Right renal cortex interstitium (tissue), 3 donors: ENCODE measurements at places on chromosomes 1 and 21.

DNA sequence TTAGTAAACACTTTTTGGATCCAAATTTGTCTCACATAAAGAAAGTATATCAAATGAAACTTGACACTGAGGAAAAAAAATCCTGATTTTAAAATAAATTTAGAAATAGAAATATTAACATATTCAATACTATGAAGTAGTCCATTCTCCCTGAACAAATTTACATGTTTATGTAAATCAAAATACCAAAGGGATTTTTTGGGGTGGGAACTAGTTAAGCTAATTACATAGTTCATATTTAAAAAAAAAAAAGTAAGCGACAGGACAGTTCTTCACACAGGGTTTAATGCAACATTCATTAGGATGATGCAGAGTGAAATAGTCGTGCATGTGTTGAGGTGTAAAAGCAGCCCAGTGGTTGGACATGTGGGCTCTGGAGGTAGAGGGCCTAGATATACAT lies 433.5 kb upstream of the B3GALT2 start:
- no peak for DNase-seq

- DNase-seq: no peak
These were observed 53.8 kb downstream of the PRKCZ start for GRCh38 chr1:2103901-2104590.

DNA sequence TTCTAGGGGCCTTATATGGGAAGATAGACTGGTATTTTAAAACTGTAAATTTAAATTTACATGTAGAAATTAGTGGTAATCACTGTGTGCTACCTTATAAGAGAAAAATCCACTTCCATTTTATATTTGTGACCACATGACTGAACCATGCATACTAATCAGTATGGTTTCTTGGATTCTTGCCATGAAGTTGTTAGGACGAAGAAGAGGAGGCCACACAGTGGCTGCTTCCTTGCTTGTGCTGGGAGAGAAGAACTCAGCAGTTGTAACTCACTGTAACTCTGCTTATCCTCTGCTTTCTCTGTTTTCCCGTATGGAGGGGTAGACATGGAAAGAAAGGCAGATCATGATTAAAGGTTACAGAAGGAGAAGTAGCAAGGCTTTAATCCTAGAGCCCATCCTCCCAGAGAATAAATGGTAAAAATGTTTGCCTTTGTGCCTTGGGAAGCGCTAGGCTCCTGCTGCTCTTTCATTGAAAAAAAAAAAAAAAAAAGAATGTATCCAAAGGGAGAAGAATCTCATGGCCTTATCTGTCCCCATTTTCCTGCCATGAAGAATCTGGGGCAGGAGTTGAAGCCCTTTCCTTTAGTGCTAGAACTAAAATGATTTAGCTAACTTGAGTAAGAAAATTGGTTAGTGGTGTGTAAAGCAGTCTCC lies 32.4 kb downstream of the KCTD3 start:
- DNase-seq: no peak

DNA sequence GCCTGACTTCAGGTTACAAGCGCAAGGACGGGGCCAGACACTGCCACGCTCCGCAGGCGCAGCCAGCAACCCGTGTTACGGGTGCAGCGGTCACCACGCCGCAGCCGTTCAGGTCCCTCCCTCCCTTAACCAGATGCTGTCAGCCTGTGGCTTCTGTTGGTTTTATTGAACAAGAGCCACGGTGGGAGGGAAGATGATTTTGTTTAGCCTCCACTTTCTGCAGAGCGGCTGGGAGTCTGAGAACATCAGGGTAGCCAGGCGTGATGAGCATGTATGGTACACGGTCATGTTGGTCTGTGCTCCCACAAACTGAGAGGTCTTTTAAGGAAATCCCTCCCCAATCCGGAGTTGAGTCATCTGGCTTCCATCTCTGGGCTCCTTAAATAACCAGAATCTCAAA lies 18.5 kb upstream of the ADARB1 start:
- no peak for DNase-seq

- no peak for DNase-seq
These were observed 48.2 kb downstream of the RHOU start for GRCh38 chr1:228783418-228784040.

DNA sequence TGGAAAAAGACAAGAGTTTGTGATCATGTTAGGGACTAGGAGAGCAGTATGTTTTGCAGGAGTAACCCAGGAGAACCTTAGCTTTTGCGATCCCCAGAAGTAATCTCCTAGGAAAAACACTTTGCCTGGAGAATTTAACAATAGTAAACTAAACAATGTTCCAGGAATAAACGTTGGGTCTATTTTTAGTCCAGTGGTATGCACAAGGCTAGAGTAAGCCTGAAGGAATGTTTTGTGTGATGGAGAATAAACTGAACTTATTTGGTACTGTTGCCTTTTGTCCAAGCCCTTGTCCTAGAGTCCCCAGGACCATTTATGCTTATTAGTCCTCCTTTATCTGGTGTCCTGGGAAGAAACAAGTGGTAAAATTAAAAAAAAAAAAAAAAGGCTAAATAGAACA lies 28.7 kb upstream of the RGS5 start:
- DNase-seq: no peak

- no peak for DNase-seq
These were observed 6.3 kb upstream of the CHI3L2 start for GRCh38 chr1:111221276-111221632.

DNA sequence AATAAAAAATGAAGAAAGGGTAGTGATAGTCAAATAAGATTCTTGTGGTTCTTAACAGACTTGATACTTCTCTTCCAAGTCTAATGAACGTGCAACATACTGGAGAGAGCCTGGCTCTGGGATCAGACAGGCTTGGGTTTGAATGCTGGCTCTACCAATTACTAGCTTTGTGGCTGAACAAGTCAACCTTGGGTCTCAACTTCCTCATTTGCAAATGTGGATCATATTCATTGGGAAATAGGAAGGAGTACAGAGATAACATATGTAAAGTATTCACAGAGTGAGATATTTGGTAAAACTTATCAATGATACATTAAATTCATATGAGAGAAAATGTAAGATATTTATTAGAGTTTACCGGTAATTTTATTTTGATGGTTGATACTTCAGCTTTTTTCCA lies 2.0 kb downstream of the EDEM3 start:
- DNase-seq: no peak

DNA sequence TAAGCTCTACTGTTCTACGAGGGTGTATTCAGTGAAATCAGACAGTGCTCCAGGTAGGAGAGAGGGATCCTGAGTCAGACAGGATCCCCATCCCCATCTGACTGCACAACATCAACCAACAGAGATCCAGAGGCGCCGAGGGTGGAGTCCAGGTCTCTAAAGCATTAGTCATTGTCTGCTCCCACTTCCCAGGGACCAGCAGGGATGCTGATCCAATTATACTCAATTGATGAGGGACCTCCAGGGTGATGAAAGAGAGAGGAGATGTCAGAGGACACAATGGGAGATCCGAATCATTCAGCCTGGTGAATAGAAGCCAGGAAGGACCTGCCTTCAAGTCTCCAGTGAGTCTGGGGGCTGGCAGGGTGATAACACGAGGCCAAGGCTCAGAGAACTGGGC lies 39.5 kb upstream of the STMN1 start:
- no peak for DNase-seq

GRCh38 chr1:7233646-7234470 lies 448.6 kb downstream of the CAMTA1 start:
- DNase-seq: no peak

DNA sequence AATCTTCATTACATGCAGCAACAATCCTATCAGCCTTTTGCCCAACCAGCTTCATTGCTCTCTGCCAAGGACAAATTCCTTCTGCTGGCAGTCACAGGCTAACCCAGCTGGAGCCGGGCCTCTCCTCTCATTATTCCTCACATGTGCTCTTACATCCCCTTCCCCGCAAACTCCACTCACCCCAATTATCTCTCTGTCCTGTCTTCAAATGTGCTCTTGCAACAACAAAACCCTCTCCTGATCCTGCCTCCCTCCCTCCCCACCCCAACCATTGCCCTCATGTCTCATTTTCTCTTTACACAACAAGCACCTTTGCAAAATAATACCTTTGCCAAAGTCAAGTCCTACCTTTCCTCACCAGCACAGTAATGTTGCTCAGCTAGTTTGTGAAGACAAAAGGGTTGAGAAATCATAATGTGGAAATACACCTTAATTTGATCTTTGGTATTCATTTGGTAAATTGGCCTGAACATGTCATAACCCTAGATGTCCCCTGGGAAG lies 36.0 kb upstream of the DHCR24 start:
- no peak for DNase-seq

DNA sequence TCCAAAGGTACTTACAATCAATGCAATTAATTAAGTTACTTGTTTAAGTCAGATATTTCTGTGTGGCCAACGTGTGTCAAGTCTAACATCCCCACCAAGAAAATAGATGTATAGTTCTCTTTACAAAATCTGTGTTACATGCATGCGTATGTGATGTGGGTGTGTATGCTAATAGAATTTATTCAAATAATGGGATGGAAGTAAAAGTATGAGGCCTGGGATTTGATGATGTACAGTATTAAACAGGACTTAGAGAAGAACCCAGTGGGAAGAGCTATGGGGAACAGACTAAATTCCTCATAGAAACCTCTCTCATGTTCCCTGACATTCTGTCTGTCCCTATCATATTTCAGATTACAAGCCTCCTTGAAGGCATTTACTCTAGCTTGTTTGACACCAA lies 72.5 kb downstream of the IFI44 start:
- DNase-seq: no peak

DNA sequence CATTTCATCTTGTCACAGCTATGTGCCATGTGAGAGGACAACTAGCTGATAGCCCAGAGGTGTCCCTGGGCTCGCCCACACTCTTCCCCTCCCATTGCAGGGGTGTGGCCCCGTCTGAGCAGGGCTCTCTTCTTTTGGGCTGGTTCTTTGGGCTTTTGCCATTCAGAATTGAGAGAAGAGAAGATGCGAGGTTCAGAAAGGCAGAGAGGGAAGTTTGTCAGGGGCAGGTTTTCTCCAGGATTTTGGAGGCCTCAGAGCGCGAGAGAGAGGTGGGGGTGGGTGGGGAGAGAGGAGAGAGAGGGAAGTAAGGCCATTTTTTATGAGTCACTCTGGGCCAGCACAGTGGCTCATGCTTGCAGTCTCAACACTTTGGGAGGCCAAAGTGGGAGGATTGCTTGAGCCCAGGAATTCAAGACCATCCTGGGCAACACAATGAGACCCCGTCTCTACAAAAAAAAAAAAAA lies 5.2 kb downstream of the IFI6 start:
- DNase-seq: no peak

DNA sequence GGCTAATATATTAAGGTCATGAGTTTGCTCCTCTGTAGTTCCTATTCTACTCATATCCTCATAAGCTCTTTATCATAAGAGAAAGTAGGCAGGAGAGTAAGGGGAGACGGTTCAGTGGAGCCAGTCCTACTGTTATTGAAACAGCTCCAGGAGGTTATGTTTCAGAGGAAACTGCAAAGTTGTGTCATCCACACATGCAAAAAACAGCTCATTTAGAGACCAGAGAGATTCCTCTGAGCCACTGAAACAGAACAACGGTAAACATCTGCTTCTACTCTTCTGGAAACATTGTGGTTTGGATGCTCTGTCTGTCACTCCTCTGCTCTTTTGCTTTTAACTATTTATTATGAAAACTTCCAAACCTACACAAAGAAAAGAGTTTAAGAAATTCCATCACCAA lies 66.3 kb upstream of the PPP2R5A start:
- no peak for DNase-seq

- DNase-seq: no peak
These were observed 72.2 kb upstream of the CDC42BPA start for GRCh38 chr1:227390525-227390924.

GRCh38 chr1:44611419-44611818 lies 62.9 kb downstream of the TMEM53 start:
- DNase-seq: no peak

DNA sequence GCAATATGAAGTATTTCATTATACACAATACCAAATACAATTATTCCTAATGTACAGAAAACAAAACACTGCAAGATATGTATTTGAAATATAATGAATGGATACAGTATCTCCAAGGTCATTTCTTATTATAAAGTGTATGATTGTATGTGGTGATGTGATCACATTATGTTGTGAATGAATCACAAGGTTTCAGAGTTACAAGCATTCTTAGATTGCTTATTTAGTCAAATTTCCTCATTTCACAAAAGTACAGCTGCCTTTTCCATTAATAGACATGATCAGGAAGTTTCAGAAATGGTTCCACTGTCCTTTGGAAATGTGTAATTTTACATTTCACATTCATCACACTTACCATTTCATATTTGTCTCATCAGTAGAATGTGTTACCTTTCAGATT lies 28.3 kb upstream of the NEK7 start:
- DNase-seq: no peak

DNA sequence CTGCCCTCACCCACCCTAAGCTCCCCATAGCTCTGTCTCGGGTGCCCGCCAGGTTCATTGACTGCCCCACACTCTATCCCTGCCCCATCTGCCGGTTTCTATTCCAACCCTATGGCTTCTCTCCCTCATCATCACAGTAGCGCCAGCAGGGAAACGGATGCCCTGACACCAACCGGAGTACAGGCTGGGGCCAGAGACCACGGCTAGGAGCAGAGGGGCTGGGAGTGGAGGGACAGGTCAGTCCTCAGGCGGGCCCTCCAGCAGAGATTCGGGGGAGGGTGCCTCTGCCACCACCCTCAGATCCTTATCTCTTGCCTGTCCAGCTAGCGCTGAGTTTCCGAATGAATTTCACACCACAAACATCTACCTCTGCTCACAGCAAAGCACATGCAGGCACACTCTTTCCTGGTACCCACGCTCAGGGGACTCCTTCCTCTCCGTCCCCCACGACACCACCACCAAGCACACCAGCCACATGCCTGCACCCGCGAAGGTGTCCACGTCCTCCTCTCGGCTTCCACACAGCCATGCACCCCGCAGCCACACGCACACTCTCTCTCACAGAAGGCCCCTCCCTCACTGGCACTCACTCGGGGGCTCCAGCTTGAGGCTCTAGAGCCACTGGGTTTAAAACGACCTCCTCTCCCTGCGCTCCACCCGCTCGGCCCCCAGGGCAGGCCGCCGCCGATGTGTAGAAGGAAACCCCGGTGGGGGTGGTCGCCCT lies 7.2 kb downstream of the TAL1 start:
- DNase-seq: no peak
